ENCODE measurements at places on chromosomes 7 and 10.

GRCh38 chr10:97320480-97321031 lies 1.5 kb downstream of the FRAT1 start:
- DNase-seq = no peak

DNA sequence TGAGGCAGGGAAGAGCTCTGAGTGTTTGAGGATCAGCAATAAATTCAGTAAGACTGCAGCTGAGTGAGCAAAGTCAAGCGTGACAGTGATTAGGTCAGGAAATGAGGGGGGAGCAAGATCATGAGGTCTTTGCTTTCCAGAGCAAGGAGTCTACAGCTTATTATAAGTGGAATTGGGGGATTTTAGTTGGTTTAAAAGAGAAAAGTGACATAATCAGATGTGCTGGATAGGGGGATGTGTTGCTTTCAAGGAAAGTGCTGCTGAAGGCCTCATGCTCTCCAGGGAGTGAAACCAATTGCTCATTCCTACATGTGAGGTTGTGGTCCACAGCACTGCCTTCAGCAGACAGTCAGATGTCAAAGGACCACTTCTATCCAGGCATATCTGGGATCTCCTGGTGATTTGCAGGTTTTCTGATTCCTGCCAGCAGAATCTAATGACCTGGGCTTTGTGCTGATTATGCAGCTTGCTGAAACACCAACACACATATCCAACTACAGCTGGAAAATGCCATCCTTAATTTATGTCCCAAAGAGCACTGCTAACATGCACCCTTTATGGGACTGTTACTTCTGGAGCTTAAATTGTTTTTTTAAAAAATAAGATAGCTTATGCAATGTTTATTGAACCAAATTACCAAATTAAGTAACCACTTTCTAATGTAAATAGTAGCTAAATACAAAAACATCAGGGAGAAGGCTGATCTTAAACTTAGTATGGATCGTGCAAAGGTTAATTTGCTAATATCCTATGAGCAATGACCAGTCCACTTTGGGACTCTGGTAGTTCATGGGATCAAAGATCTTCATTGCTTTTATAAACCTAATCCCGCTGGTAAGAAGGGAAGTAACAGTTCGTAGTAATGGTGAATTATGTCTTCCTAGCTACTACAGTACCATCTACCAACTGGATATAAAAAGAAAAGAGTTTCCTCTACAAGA lies 607.6 kb downstream of the KCNMA1 start:
- DNase-seq = no peak

DNA sequence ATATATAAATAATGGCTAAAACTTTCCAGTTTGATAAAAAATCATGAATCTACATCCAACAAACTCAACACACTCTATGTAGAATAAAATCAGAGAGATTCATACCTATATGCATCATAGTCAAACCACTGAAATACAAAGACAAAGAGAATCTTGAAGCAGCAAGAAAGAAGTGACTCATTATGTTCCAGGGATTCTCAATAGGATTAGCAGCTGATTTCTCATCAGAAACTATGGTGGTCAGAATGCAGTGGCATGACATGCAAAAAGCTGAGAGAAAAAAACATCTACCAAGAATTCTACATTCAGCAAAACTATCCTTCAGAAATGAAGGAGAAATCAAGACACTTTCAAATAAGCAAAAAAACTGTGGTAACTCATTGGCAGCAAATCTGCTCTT lies 187.4 kb downstream of the RNLS start:
- no peak for DNase-seq

GRCh38 chr10:30438021-30438850 lies 4.3 kb downstream of the MAP3K8 start:
- DNase-seq = no peak

DNA sequence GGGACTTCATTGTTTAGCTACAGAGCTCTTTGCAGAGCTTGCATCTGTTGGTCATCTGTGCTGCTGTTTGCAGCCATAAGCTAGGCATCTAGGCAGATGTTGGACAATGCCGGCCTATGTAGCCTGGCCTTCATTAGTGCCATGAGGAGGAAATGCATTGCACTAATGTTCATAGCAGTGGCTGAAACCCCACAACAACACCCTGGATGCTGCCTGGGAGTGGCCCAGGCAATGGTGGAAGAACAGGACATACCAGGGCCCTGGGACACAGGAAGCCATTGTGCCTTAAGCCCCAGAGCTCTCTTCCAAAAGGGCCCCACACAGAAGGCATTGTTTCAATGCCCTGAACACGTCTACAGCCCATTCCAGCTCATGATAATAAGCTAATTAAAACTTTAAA lies 131.5 kb upstream of the LYZL1 start:
- no peak for DNase-seq
